SK-N-DZ (cell line): ENCODE measurements at places on chromosomes 3 and 15.

DNA sequence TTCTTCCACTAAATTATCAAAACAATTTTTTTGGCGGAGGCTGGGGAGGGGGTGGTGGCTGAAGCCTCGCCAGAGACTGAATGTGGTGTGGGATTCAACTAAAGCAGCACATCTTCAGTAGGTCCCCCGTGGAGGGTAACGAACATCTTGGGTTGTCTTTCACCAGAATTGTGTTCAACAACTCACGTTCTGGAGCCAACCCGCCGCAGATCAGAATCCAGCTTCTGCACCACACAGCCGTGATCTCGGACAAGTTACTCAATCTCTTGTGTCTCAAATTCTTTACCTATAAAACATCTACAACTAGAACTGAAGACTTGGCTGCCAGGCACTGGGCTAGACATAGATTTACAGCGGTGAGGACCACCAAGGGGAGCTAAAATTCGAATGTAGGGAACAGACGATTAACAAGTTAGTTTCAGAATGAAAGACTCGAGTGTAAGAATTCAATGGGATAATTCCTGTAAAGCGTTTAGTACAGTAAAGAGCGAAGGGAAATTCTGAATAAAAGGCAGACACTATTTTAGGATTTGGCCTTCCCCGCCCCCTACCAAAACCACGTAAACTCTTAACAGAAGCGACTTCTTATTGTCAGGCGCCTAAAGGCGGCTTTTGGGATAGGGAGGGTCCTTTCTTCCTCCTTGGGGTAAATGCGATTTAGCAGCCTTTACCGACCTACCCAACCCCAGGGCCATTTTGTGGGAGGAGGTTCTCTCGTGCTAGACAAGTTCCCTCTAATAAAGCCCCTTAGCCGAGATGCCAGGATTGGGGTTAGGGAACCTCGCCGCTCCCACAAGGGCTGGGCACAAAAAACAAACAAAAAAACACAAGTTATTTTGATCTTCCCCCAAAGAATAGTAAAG is 697 bp upstream of the RAB5A start:
- no peak for DNase-seq

DNA sequence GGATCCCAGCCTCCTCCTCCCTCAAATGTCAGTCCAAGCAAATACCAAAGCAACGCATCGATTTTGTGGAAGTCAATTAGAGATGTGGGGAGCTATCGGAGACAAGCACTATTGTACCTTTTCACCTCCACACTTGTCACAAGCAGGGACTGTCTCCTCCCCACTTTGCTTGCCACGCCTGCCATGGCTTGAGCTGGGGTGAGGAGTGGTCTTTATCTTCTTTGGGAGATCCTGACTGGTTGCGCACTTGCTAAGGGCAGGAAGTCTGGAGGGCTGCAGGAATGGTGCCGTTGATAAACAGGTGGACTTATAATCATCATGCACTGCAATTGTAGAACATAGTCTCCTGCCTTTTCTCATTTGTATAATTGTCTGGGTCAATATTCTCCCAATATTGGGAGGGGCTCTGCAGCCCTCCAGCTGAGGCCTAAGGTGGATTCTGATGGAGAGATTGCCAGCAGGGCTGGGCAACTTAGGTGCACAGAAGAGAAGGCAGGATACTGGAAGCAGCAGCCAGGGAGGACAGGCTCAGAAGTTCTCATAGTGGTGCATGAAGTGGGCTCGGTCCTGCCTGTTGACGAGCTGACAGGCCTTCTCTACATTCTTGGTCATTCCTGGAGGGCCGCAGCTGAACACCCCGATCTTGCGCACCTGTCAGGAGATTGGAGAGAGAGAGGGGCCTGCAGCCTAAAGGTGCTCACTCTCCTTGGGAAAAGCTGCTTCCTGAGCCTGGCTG is 20.2 kb downstream of the DUOX2 start:
- no peak for DNase-seq

DNA sequence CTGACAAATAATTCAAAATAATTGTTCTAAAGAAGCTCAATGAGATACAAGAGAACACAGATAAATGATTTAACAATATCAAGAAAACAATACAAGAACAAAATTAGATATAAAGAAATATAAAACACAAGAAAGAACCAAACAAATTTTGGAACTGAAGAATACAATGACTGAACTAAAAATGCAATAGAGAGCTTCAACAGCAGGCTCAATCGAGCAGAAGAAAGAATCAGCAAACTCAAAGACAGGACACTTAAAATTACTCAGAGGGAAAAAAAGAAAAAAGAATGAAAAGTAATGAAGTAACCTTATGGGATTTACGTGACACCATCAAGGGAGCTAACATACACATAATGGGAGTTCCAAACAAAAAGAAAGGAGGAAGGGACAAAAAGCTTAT is 32.1 kb downstream of the CCDC54 start:
- no peak for DNase-seq

GRCh38 chr3:142274908-142275307 is 49.5 kb upstream of the GK5 start:
- no peak for DNase-seq

DNA sequence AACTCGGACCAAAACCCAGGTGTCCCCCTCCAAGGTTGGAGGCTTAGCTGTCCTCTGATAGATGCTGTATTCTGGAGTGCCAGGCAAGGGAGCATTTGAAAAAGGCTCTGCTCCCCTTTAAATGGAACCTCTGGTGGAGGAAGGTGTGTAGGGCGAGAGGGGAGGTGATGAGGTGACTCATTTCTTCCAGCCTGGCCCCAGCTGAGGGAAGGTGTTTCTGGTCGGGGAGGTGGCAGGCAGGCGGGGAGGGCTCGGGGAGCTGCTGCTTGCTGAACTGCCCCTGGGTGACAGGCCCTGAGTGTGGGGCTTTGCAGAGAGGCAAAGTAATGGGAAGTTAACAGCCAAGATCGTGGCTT is 18.8 kb downstream of the PSTPIP1 start:
- DNase-seq: no peak

GRCh38 chr3:159881208-159881607 is 107.4 kb upstream of the IL12A start:
- no peak for DNase-seq

DNA sequence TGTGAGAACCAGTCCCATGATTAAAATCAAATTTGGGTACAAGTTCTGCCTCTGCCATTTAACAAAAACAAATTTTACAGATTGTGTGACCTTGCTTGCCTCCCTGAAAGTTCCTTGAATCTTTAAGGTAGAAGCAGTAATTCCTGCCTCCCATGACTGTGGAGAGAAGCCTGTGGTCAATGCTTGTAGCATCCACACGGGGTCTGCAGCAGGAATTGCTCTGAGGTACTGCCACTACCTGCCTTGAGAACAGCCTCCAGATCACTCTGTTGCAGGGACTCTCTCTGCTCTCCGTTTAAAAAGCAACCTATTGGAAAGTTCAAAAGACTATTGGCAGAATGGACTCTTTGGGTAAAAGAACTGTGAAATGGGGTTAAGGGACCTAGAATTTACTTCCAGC is 75.9 kb downstream of the SST start:
- no peak for DNase-seq

- DNase-seq: no peak
Observed at GRCh38 chr3:21331321-21331720, 419.7 kb downstream of the ZNF385D start.

DNA sequence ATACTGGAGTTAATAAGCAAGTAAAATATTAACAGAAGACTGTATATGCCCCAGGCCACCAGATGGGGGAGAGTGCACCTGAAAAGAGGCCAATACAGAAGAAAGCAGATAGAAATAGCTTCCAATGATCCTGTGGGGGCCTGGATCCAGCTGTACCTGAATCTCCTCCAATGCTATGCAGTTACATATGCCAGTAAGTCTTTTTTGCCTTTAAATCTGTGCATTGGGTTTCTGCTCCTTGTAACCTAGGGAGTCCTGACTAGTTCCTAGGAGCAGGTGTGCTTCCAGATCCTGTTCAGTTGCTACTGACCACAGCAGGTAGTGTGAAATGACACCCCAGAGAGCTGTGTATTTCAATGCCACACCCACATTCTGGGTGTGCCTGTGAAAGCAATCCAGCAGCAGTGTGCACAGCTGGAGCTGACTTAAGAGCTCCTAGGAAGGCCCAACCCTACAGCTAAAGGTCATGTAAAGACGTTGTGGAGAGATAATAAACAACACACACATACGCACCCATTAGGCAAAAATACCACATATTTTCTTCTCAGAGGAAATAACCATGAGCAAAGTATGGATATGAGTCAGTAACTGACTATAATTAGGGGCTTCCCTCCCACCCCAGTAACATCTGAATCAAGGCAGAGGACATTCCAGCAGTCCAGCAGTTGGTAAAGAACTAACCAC is 62.2 kb upstream of the AKAP13 start:
- DNase-seq: no peak

- no peak for DNase-seq
Observed at GRCh38 chr3:38563070-38563885, 67.1 kb downstream of the EXOG start.

DNA sequence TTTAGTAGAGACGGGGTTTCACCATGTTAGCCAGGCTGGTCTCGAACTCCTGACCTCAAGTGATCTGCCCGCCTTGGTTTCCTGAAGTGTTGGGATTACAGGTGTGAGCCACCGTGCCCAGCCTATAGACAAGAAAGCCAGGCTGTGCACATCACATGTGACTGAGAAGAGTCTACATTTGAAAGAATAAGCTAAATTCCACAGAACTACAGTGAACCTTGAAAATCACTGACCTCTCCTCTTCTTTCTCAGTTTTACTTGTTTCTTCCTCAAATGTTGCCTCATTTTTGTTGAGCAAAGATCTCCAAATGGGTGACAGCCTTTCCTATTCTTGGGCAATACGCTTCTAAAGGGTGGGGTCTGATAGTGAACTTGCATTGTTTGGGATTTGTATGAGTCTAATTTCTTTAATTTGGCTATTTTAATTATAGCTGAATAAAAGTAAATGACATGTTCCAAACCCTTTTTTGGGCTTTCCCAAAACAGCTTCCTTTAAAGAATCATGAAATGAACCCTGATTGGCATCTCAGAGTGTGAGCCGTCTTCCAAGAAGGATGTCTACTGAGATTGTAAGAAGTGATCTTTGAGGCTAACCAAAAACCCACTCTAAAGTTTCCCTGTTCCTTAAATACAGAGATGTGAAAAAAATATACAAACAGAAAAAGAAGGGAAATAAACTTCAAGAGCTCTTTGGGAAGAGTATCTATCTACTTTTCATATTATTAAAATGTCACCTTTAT is 21.6 kb upstream of the SPTBN5 start:
- no peak for DNase-seq

- DNase-seq: no peak
Observed at GRCh38 chr3:146709969-146710368, 104.8 kb upstream of the PLSCR5 start.
